ENCODE measurements at places on chromosomes 2 and 18.

- no peak overlapping the region for H3K4me3 ChIP-seq
- peaks cover 6% of the 10 kb centered on the region for H3K36me3 ChIP-seq
- no peak for DNase-seq
- H3K4me1 ChIP-seq = no peaks in the 10 kb centered on the region
These were observed 23.3 kb upstream of the MCM6 start for GRCh38 chr2:135899567-135899966.

GRCh38 chr2:10438688-10439087, 9.4 kb downstream of the ODC1 start:
- DNase-seq = no peak
- H3K4me3 ChIP-seq = no peak overlapping the region
- H3K27me3 ChIP-seq = no peaks in the 10 kb centered on the region
- H3K27ac ChIP-seq = no peak overlapping the region
- peaks cover 5% of the 10 kb centered on the region for H3K4me1 ChIP-seq
- H3K36me3 ChIP-seq = peaks cover 21% of the 10 kb centered on the region

GRCh38 chr2:5851410-5851809, 159.2 kb downstream of the SOX11 start:
- H3K36me3 ChIP-seq = no peaks in the 10 kb centered on the region
- no peaks in the 10 kb centered on the region for H3K4me1 ChIP-seq
- no peak for DNase-seq
- H3K4me3 ChIP-seq = no peak overlapping the region

DNA sequence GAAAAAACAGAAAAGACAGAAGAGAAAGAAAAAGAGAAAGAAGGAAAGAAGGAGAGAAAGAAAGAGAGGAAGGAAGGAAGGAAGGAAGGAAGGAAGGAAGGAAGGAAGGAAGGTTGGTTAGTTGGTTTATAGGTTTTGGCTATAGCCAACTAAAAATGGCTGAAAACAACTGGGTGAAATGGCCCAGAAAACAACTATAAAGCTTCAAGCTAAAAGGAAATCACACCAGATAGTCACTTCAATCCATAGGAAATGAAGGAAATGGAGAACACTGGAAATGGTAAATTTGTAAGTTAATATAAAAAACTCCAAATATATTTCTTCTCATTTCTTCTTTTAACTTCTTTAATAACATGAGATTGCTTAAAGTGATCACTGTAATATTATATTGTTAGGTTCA, 118.5 kb downstream of the FBXO15 start:
- H3K4me1 ChIP-seq = no peaks in the 10 kb centered on the region
- no peak overlapping the region for H3K4me3 ChIP-seq
- H3K27ac ChIP-seq = no peak overlapping the region
- no peaks in the 10 kb centered on the region for H3K27me3 ChIP-seq

DNA sequence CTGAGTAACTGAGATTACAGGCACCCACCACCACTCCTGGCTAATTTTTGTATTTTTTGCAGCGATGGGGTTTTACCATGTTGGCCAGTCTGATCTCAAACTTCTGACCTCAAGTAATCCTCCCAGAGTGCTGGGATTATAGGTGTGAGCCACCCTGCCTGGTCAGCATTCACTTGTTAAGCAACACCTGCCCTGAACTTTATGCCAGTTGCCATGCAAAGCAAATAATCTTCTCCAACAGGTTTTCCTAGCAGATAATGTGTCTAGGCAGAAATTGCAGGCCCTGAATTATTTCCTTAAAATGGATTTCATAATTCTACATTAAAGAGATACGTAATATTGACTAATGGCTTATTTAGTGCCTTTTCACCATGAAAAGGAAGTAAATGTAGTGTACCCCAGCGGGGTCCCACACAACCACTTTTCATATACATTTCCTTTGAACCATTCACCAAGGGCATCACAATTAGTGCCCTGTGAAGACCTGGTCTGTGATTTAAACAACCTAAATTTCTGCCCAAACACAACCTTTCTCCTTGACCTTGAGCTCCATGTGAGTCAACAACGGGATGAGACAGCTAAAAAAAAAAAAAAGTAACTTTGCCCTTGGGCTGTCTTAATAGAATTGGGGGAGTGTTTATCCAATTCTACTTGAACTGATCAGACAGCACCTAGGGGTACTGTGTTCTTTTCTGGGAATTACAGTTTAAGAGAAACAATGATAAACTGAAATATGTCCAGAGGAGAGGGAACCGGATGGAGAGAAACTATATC, 41.6 kb downstream of the EEF1B2 start:
- no peaks in the 10 kb centered on the region for H3K4me1 ChIP-seq
- H3K36me3 ChIP-seq = no peaks in the 10 kb centered on the region
- H3K27me3 ChIP-seq = no peaks in the 10 kb centered on the region
- DNase-seq = no peak
